ENCODE measurements at places on chromosomes 16 and 17. TPM values are rescaled to one million over a fixed set of nuclear protein-coding genes. Genes with fewer than 3 reads are reported as not detected.

DNA sequence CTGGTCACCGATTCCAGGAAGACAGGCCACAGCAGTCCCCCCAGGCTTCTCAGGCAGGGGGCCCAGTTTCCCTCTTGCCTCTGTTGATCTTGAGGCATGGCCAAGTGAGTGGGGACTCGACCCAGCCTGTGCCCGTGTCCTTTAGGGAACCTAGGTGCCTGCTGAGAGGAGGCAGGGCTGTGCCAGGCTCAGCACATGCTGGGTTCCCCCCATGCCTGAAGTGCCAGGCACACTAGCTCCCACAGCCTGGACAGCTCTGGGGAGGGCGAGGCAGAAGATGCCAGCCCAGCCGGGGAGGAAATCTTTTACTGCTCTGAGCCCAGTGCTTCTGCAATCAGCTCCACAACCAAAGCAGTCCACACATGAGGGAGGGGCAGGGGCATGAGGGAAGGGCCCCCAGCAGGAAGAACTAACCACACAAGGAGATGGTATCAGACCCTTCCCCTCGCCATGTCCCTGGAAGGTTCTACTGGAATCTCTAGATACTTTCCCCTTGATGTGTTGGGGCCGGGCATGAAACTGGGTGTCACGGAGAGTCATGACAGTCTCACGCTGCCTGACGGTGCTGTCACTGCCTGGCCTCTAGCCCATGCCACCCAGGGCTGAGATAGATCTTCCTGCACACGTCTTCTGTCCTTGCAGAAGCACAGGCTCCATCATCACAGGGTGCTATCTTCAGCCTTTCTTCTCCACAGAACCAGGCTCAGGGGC lies 25.5 kb downstream of the MYO18A start:
- DNase-seq, result no peak

GRCh38 chr16:25109643-25110042 lies 1.9 kb upstream of the LCMT1 start:
- DNase-seq, result peak; percentile 96

Gene BEAN1
- 0.38 TPM for total RNA-seq

GRCh38 chr17:80621997-80622357 lies 77.3 kb downstream of the RPTOR start:
- no peak for DNase-seq

Gene ADAM11
- total RNA-seq, result 0.53 TPM

- no peak for DNase-seq
These were observed 16.0 kb downstream of the CEP112 start for GRCh38 chr17:66175892-66176291.

DNA sequence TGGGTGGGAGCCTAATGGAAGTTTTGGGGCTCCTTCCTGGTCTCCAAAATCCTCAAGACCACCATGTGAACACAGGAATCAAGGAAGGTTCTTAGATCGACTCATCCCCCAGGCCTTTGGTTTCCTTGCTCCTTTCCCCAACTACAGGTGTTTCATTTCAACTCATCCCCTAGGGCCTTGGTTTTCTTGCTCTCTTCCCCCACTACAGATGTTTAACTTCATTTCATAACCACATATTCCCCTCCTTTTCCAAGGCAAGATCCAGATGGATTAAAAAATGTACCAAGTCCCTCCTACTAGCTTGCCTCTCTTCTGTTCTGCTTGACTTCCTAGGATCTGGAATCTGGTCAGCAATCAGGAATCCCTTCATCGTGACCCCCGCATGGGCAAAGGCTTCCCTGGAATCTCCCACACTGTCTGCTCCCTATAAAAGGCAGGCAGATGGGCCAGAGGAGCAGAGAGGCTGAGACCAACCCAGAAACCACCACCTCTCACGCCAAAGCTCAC lies at the start of gene CCL11:
Gene CCL11, plus strand, starts transcription at position 457 of the 507 bp plus-strand sequence. CDS start 67 bp downstream, outside the sequence.
- no peak for DNase-seq

DNA sequence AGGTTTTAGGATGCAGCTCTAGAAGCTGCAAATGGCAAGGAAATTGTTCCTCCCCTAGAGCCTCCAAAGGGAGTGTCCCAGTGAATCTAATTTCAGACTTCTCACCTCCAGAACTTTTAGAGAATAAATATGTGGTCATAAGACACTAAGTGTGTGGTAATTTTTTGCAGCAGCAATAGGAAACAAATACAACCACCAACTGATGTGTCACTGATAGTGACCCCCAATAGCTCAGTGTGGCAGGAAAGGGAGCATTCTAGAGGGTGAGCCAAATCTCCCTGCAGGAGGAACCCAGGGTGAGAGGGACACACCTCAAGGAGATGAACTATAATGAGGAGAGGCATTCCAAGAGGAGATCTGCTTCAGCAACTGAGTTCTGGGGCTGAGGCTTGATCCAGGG lies 4.1 kb downstream of the CCL4L2 start:
- DNase-seq, result no peak

DNA sequence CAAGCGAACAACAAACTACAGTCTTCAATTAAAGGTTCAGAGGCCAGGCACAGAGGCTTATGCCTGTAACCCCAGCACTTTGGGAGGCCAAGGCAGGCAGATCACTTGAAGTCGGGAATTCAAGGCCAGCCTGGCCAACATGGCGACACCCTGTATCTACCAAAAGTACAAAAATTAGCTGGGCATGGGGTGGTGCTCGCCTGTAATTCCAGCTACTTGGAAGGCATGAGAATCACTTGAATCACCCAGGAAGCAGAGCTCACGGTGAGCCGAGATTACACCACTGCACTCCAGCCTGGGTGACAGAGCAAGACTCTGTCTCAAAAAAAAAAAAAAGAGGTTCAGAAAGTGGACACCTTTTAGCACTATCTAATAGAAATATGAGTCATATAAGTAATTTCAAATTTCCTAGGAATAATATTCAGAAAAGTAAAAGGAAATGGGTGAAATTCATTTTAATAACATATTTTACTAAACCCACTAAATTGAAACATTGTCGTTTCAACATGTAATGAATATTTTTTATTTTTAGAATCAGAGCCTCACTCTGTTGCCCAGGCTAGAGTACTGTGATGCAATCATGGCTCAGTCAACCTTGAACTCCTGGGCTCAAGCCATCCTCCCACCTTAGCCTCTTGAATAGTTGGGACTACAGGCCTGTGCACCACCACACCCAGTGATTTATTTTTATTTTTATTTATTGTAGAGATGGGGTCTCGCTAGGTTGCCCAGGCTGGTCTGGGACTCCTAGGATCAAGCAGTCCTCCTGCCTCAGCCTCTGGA lies 15.2 kb upstream of the MARCHF10 start:
- DNase-seq, result peak; percentile 89

Gene HAS3
- 4.7 TPM for total RNA-seq

GRCh38 chr17:7667656-7668406 lies 17.1 kb downstream of the ATP1B2 start:
- no peak for DNase-seq

Gene METRNL
- total RNA-seq, result 50.8 TPM

Gene CCL1
- not detected for total RNA-seq

GRCh38 chr17:66191593-66192377 lies at the start of gene CEP112:
CEP112 (minus strand) TSS chr17:66192133.
- peak; percentile 32 for DNase-seq

Gene RANBP10
- total RNA-seq, result 3.3 TPM

DNA sequence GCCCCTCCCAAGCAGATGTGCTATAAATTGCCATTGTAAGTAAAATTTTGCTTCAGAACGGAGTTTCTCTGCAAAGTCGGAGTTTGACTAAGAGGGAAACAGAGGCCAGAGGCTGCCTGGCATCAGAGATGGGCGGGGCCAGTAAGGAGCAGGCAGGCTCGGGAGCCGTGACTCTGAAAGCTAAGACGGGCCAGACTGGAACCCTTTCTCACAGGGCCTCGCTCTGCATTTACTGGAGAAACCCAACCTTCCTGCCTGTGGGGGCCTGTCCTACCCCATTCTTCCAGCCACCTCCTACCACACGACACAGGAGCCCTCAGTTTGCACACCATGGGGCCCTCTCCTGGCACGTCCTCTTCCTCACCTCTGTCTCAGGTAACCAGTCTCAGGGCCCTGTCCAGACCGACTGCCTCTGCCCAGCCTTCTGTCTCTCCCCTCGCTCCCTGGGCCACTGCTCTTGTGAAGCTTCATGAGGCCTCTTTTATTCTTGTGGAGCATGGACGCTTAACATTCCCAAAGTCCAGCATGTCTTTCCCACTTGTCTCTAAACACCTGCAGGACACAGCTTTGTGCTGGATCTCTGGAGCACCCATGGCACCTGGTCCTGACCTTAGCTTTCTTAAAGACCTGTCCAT lies 48.4 kb upstream of the ACSF3 start:
- DNase-seq, result no peak

GRCh38 chr17:34740565-34741520 lies 161.5 kb downstream of the TMEM132E start:
- DNase-seq, result no peak

Gene ZNF747
- 4.4 TPM for total RNA-seq

- DNase-seq, result peak; percentile 93
These were observed 63.7 kb upstream of the MRTFB start for GRCh38 chr16:14007450-14007849.

GRCh38 chr16:28586466-28586865 lies 10.4 kb downstream of the SULT1A2 start:
- no peak for DNase-seq

Gene ZP2
- total RNA-seq, result not detected

All from bronchial epithelial cell (primary cell).